AML-193 (cell line): ENCODE measurements at places on chromosomes 16 and 17.
A peak's percentile ranks its signal among the peaks of the same experiment; 100 is the strongest.

DNA sequence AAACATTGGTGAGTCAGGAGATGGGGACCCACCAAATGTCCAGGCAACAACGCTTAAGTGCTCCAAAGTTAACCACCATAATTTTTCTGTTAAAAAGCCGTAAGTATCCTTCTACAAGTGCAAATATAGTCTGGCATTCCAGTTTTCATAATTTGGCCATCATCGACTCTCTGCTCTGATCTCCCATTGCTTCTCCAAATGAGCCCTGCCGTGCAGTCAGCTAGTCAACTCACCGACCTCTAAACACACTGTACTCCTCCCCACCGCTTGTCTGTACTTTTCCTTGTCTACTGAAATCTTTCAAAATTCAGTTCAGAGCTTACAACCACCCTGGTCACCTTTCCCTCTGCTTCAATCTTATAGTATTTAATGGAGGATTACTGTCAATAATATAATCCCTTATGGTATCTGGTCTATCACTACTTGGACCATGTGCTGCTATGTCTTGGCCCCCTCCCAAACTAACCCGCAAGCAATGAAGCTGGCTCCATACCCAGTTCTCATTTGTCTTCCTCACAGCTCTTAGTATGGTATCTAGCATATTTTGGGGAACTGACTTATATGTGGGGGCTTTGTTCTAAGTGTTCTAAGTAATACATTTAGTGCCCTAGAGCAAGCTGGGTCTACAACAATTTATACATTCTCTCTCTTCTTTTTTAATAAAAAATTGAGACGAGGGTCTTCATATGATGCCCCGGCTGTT, 52.7 kb upstream of the SLC25A19 start:
- DNase-seq, result no peak

- DNase-seq, result no peak
Measured at GRCh38 chr16:64742455-64743223, 379.2 kb downstream of the CDH11 start.

GRCh38 chr16:81447383-81448101, 2.9 kb downstream of the CMIP start:
- peak; percentile 74 for DNase-seq

- no peak for DNase-seq
Measured at GRCh38 chr16:26457882-26458281, 608.8 kb upstream of the C16orf82 start.

GRCh38 chr17:28900986-28901726, 1.7 kb downstream of the DHRS13 start:
- no peak for DNase-seq

GRCh38 chr17:27458524-27458908, 2.3 kb downstream of the KSR1 start:
- DNase-seq, result no peak

- no peak for DNase-seq
Measured at GRCh38 chr16:24685539-24686432, 43.7 kb upstream of the TNRC6A start.

GRCh38 chr17:3679531-3680126, 11.0 kb downstream of the EMC6 start:
- no peak for DNase-seq

DNA sequence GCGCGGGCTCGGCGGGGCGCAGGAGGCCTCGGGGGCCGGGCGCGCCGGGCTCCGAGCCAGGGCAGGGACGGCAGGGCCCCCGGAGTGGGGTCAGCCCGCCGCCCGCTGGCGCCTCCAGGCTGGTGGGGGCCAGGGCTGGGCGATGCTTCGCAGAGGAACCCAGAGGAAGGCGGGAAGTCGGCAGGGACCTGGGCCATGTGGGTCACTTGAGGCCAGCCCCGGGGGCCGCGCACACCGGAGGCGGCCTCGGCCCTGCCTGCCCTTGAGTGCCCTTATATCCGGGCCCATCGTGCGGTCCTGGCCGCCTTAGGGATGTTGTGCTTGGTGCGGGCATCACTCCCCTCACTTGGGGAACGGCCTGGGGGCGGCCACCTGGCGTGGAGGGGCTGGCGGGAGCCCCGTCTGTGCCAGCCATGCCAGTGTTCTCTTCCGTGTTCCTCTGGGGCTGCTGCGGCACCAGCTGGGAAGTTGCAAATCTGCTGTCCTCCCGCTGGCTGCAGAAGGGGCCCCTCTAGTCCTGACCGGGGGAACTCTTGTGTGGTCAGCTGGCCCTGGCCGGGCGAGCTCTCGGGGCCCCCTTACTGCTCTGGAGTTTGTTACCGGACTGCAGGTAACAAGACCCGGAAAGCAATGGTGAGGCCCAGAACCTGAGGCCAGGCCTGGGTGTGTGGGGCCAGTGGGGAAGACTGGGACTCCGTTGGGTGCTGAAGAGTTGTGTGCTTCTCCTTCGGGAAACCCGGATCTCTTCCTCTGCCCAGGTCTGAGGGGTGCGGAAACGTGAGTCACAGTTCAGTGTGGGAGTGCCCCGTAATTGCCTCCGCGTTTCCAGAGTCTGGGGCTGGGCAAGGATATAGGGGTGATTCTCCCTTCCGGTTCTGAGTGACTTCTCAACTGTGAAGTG, 849 bp downstream of the CAPN15 start:
- peak; percentile 59 for DNase-seq

GRCh38 chr17:17934806-17935205, 37.4 kb downstream of the TOM1L2 start:
- no peak for DNase-seq

DNA sequence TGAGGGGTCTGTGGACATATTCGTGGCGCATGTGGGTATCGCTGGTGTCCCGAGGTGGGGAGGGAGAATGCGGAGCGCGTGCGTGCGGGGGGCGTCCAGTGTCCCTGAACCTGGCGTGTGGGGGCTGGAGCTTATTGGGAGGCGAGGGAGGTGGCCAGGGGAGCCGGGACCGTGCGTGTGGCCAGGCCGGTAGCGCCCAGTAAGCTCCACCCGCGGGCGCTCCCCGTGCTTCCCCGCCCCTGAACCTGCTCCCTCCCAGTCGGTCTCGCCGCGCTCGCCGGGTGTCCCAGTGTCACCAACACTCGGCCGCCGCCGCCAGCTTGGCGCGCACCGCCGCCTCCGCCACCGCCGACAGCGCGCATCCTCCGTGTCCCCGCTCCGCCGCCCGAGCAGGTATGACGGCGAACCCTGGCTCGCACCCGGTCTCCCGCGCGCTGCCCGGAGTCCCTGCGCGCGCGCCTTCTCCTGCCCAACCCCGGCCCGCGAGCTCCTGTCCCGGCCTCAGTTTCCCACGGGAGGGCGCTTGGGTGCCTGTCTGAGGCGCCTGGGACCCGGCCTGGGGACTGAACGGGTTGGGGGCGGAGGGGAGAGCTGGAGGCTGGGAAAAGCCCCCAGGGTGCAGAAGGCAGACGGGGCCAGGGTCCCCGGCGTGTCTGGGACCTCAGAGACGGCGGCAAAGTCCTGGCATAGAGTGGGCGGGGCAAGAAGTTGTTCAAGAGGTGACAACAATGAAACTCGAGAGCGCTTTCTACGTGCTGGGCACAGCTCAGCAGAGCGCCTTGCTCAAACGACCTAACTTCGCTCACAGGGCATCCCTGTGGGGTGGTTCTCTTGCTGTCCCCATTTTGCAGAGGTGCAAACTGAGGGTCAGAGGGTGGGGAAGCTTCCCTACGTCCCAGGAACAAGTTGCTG, at the start of gene SCNN1B:
SCNN1B (plus strand) TSS at position 258 of the 912 bp plus-strand sequence. CDS start 46,298 bp downstream, outside the sequence.
- no peak for DNase-seq

DNA sequence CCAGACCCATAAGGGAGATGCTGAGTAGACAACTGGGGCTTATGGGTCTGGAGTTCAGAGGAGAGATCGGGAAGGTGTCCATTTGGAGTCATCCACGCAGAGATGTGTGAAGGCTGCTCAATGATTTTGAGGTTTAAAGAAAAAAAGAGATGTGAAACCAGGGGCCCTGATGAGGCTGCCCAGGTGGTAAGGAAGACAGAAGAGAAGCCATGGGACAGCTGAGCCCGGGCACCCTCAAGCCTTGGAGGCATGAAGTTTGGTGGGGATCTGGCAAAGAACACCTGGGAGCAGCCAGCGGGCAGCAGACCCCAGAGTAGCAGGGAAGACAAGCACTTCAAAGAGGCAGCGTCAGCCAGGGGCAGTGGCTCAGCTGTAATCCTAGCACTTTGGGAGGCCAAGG, 20.8 kb upstream of the MYO15B start:
- no peak for DNase-seq

GRCh38 chr17:40922239-40922638, 15.2 kb downstream of the KRT23 start:
- peak; percentile 71 for DNase-seq

DNA sequence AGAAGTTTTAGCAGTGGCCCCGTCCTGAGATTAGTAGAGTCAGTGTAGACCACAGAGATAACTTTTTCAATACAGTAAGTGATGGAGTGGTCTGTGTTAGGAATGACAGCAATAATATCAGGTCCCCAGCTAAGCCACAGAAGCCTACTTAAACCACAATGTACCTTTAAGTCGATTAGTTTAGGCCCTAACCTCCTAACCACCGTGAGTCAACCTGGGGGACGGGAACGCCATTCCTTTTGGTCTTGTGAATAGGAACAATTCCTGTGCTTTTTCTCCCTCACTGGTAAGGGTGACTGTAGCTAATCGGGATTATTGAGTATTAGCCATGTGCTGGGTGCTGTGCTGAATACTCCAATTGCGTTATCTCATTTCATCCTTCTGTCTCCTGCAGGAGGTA, 14.0 kb downstream of the YPEL2 start:
- DNase-seq, result no peak

DNA sequence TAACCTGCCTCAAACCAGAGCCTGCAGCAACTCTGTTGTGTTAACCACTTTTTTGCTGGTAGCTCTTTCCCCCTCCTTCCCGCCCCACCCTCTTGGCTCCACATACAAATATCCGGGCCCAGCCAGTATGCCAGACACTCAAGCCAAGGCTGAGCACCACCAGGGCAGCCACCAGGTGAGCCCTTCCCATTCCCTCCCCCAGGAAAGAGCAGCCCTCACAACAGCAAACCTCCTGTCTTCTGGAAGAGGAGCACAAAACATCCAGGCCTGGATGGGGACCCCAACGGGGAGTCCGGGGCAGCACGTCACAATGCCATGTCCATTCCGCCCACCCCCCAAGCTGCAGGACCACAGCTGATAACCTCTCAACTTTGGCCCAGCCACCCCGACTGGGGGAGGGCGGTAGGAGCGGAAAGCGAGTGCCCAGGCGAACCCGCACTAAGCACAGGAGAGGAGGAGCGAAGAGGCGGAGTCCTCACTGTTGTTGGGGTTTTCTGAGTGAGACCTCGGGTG, 757 bp downstream of the ORMDL3 start:
- DNase-seq, result peak; percentile 45

GRCh38 chr17:62824290-62825131, 16.4 kb upstream of the MARCHF10 start:
- no peak for DNase-seq

DNA sequence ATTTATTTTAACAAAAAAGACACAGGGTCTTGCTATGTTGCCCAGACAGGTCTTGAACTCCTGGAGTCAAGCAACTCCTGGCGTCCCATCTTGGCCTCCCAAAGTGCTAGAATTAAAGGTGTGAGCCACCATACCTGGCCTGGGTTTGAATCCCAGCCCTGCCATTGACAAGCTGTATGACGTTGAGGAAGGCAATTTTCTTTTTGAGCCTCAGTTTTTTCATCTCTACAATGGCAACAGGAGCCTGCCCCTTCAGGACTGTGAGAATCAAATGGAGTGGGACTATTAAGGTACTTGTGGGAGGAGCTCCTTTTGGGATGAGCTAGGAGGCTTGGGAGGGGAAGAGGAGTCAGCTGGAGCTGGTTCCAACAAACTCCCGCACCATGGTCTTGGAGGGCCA, 6.2 kb downstream of the RARA start:
- no peak for DNase-seq

GRCh38 chr17:72566671-72567484, 446.1 kb downstream of the SOX9 start:
- DNase-seq, result no peak

DNA sequence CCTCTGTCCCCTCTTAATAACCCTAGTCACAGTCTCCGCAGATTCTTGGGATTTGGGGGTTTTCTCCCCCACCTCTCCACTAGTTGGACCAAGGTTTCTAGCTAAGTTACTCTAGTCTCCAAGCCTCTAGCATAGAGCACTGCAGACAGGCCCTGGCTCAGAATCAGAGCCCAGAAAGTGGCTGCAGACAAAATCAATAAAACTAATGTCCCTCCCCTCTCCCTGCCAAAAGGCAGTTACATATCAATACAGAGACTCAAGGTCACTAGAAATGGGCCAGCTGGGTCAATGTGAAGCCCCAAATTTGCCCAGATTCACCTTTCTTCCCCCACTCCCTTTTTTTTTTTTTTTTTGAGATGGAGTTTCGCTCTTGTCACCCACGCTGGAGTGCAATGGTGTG, 5.6 kb downstream of the CCL22 start:
- no peak for DNase-seq

DNA sequence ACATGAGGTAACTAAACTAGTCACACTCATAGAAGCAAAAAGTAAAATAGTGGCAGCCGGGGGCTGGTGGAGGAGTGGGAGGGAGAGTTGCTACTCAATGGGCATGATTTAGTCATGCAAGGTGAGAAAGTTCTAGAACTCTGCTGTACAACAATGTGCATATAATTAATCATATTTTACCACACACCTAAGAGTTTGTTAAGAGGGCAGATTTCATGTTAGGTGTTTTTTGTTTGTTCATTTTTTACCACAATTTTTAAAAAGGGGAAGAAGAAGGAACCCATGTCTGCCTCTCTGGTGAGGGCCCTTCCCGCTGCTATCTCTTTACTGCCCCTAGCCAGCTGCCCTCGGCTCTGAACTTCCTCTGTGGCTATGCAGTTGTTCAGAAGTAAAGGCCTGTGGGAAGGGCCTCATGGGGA, 11.2 kb downstream of the CD300LB start:
- peak; percentile 96 for DNase-seq

DNA sequence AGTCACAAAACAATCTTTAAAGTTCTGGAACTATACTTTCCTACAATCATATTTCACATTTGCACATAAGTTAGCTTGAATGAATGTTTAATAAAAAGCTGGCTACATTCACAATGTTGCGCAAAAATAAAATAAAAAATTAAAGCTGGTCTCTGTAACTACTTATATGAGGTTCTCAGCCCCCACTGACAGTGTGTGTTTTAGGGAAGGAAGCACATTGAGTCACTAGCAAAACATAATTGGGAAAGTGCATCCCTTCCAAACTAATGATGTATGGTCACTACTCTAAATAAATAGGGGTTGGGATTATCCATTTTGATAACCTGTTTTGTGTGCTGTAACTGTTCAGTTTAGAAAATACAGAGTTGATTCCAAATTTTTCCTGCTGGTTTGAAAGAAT, 251.9 kb downstream of the IRX3 start:
- DNase-seq, result no peak
